ENCODE measurements at places on chromosomes 2 and 18.
A peak's percentile ranks its signal among the peaks of the same experiment; 100 is the strongest.

GRCh38 chr18:21191596-21192307 lies 50.3 kb upstream of the GREB1L start:
- no peak for DNase-seq

- DNase-seq: no peak
Measured at GRCh38 chr2:5453220-5454050, 238.7 kb upstream of the SOX11 start.

DNA sequence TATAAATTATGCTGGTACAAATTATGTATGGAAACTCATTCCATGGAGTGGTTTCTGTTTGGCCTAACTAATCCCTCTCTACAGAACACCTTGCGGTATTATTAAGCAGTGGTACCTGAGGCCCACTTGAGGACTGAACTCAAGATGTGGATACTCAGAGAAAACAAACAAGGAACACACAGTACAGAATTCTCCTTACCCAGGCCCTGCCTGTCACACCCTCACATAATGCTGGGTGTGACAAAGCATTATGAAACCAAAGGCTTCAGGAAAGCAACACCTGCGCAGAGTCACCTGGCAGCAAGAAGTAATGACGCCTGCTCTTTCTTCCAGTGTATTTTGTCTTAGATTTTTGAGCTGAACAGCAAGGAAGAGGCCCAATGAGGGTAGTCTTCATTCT lies 264.7 kb downstream of the PAX3 start:
- no peak for DNase-seq

DNA sequence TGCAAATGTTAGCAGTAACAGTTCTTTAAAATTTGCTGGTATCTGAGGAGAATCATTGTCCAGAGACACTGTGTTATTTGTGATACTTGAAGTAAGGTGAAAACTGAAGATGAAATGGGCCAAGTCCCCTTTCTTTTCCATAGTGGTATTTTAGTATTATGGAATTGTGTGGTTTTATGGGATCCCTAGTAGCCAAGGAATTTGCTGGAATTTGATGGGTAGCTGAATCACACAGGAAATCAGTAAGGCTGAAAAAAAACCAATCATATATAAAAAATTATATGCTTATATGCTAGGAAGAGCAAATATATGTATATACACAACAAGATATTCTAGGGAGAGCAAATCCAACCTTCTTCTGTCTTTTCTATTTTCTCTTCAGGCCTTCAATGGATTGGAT lies 54.2 kb upstream of the TACR1 start:
- no peak for DNase-seq

- no peak for DNase-seq
Measured at GRCh38 chr2:27118525-27119329, at the start of gene CGREF1. TSS of gene CGREF1 (minus strand) at chr2:27119128. CDS start at chr2:27104366, 14,762 bp downstream.

GRCh38 chr2:31945572-31945935 lies 65.3 kb downstream of the MEMO1 start:
- no peak for DNase-seq

DNA sequence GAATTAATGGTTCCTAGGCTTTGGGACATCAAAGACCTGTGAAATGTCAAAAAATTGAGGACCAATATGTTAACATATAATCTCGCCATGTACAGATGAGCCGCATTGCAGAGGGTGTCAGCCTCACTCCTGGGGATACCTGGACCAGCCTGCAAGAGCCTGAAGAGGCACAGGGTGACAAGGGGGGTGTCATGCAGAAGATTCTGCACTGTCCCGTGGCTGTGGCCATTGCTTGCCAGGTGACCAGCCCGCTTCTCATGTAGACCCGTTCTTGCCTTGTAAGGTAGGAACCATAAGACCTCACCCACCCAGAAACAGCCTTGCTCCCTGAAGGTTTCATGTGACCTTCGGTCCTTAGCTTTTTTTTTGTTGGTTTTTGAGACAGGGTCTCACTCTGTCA lies 37.5 kb downstream of the TMEM37 start:
- DNase-seq: no peak

DNA sequence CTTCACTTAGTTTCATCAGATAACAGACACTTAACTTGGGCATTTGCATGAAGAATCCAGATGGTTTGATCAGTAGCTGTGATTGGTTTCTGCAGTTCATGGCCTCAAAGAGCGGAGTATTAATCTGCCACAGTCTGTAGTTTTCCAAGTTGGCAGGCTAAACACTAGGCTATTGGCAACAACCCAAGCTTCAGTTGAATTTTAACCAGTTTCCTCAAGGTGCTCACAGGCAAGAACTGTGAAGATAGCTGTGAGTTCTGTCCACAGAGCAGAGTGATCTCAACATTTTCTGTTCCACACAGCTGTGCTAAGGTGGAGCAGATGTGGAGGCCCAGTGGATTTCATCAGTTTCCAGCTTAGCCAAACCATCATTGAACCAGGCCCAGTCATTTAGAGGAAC lies 469.5 kb upstream of the LINC00305 start:
- DNase-seq: no peak

DNA sequence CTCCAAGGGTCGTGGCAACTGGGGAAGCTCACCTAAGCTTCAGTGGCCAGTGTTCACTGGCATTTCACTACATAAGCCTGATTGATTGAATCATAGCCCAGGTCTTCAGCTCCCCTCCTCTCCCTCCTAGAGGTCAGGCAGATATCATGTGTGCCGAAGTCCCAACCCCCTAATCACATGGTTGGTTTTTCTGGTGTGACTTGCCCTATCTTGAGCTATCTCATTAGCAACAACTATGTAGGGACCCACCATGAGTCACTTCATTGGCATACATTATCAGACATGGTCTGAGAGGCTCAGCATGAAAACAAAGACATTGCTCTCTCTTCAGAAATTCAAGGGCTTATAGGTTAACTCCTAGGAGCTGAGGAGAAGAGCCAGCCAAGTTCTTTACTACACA lies 76.8 kb downstream of the LYPD1 start:
- no peak for DNase-seq

- no peak for DNase-seq
Measured at GRCh38 chr2:109601783-109602182, 12.0 kb downstream of the SEPTIN10 start.

DNA sequence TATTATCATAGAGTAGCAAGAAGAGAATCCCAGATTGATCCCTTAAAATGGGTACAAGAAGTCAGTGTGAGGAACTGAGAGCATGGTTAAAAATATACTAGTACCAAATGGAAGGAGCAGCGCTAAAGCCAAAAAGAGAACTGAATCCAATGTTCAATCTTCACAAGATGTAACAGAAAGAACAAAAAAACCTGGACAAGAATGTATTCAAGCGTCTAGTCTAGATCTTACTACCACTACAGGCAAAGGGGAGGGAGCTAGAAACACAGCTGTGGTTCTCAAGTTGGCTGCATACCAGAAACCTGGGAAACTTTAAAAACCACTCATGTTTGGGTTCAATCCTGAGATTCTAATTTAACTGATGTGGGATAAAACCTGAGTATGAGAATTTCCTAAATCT lies 57.5 kb downstream of the PIAS2 start:
- no peak for DNase-seq

GRCh38 chr2:47187069-47187468 lies 32.0 kb upstream of the STPG4 start:
- no peak for DNase-seq

GRCh38 chr18:79952996-79953559 lies 1.6 kb upstream of the SLC66A2 start:
- no peak for DNase-seq

DNA sequence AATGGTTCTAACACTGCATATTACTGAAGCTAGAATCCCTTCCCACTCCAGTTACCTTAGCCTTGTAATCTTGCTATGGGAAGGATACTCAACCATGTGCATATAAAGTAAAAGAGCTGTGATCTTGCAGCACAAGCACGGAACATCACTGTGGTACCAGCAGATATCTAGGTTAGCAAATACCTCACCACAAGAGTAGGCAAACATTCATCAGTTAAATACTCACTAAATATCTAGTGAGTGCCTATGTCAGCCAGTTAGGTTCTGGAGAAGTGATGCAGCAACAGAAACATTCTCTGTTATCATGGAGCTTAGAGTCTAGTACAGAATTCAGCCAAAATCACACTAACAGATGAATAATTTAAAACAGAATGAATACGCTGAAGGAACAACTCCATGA lies 349.6 kb upstream of the UBE2E3 start:
- no peak for DNase-seq

- no peak for DNase-seq
Measured at GRCh38 chr18:57583297-57583835, 3.1 kb downstream of the FECH start.

- DNase-seq: no peak
Measured at GRCh38 chr2:186570604-186571003, 19.3 kb upstream of the ITGAV start.

GRCh38 chr2:72254831-72255451 lies 107.3 kb upstream of the CYP26B1 start:
- DNase-seq: no peak

DNA sequence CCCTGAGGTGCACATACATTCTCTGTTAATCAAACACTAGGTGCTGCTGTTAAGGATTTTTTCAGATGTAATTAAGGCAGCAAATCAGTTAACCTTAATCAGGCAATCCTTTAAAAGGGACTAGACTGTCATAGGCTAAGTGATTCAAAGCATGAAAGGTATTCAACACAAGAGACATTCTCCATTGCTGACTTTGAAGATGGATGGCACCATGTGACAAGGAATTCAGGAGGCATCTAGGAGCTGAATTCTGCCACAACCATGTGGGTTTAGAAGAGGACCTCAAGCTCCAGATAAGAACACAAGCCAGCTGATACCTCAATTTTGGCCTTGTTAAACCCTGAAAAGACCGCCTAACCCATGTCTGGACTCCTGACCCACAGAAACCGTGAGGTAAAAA lies 84.0 kb downstream of the SMAD2 start:
- DNase-seq: no peak

DNA sequence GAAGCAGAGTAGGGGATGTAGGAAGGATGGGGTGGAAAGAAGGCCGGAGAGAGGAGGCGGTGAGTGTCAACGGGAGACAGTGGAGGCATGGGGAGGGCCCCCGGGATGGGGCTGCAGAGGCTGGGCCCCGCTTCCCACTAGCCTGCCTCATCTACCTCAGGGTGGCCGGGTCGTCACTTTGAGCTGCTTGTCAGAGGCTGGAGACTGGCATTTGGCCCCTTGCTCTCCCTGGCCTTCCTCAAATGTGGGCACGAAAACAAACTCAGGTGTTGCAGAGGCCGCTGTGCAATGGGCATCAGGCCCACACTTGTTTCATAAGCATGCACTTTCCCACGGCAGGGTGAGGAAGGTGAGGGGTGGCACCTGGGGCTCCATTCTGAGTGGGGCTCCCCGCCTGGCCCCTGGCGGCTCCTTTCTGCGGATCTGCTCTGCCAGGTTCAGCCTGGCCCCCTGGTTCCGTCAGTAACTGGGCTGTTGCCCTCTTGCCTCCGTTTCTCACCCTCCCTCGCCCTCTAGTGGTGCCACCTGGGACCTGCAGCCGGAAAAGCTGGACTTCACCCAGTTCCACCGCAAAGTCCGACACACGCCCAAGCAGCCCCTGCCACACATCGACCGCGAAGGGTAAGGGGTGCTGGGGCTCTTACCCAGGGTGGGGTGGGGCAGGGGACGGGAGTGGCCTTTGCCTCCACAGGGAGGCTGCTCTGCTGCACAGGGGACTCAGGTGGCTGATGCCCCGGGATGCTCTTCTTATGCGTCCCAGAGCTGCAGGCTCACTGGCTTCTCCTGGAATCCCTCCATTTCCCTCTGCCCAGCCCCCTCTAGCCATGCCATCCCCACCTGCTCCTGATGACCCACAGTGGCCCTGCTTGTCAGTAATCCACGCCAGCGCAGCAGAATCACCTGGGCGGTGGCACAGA lies 125.4 kb downstream of the CTIF start:
- DNase-seq: peak; percentile 66

GRCh38 chr2:72004201-72004915 lies 143.3 kb downstream of the CYP26B1 start:
- no peak for DNase-seq

- no peak for DNase-seq
Measured at GRCh38 chr2:86371527-86371926, 34.1 kb upstream of the REEP1 start.

DNA sequence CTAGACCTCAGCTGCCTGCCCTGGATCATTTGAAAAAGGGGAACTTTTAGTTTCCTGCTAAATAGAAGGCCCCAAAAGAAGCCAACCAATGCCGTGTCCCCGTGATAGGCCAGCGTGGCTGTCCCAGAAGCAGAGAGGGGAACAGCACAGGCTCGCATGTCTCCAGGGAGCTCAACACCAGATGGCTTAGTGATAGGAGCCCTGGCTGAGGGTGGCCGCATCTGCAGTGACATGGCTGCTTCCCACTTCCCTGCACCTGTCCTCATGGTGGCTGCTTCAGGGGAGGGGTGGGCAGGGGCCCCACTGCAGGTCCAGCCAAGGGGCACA lies 79.6 kb downstream of the MBP start:
- DNase-seq: no peak

- no peak for DNase-seq
Measured at GRCh38 chr2:128272601-128273468, 45.8 kb downstream of the HS6ST1 start.

DNA sequence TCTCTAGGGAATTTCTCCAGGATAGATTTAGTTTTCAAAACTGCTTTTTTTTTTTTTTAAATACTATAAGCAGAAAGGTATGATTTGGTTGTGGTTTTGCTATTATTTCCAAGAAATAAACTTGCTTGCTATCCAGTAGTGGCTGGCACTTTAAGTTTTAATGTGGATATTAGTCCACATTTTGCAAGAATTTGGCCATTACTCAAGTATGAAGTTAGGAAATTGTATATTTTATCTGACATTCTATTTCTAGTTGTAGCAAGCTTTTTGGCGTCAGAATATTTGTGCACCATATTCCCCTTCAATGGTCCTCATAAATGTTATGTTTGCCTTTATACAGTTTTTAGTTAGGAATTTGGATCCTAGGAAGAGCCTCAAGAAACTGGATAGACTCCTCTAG lies 226.3 kb downstream of the ZNF521 start:
- no peak for DNase-seq

DNA sequence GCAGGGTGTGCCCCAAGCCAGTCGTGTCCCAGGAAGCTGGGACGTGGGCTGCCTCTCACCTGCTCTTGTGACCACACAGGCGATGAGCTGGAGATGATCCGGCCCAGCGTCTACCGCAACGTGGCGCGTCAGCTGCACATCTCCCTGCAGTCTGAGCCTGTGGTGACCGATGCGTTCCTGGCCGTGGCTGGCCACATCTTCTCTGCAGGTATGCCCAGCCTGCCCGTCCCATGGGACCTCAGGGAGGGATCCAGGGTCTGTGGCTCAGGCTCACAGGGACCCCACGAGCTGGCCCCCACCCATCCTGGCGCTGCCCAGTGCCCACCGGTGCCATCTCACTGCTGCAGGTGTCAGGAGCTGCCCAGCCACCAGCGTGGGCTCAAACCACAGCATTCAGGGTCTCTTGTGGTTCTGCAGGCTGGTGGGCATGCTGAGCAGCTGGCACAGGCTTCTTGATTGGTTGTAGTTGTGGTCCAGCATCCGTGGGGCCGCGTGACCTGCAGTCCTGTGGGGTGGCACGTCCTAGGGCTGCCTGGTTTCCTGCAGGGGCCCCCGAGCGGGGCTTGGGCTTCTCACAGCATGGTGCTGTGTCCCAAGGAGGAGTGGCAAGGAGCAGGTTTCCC lies 3.8 kb downstream of the BOK start:
- DNase-seq: no peak
